GM23338 (cell line): ENCODE measurements at places on chromosomes 3 and 15.
A peak's percentile ranks its signal among the peaks of the same experiment; 100 is the strongest.

DNA sequence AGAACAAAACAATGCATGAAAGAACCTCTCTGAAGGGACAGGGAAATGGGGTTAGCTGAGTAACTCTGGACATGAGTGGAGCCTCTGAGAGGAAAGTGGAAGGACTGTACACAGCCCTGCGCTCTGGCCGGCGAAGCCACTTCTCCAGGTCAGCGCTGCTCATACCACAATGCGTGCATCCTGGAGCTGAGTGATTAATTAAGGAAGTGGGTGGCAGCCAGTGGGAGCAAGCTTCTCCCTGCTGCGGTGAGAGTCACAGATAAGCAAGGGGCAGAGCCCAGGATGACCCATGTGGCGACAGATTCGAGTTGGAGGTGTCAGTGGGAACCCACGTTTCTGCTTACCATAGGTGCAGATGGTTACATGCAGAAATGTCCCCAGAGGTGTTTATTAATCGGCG is 48.0 kb downstream of the KLF15 start:
- DNase-seq: no peak

- DNase-seq: no peak
These were observed 23.9 kb upstream of the OSTN start for GRCh38 chr3:191175102-191175501.

DNA sequence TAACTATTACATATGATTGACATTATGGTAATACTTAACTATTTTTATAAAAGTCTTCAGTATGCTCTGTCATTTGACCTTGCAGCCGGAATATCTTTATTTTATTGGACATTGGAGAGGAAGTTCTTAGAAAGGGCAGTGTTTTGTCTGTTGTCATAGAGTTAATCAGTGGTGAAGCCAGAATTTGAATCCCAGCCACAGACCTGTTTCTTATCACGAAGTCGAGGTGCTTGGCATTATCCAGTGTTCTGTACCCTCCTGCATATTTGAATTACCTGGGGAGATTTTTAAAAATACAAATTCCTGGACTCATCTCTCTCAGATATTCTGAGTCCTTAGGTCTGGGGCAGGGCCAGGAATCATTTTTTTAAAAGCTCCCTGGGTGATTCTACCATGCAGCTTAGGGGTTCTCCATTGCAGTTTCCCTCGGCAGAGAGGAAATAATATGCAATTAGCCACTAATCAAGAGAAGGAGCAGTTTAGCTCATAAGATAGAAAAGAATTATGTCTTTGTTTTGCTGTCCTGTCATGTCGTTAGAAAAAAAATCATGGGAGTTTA is 195.6 kb upstream of the CFAP20DC start:
- no peak for DNase-seq

DNA sequence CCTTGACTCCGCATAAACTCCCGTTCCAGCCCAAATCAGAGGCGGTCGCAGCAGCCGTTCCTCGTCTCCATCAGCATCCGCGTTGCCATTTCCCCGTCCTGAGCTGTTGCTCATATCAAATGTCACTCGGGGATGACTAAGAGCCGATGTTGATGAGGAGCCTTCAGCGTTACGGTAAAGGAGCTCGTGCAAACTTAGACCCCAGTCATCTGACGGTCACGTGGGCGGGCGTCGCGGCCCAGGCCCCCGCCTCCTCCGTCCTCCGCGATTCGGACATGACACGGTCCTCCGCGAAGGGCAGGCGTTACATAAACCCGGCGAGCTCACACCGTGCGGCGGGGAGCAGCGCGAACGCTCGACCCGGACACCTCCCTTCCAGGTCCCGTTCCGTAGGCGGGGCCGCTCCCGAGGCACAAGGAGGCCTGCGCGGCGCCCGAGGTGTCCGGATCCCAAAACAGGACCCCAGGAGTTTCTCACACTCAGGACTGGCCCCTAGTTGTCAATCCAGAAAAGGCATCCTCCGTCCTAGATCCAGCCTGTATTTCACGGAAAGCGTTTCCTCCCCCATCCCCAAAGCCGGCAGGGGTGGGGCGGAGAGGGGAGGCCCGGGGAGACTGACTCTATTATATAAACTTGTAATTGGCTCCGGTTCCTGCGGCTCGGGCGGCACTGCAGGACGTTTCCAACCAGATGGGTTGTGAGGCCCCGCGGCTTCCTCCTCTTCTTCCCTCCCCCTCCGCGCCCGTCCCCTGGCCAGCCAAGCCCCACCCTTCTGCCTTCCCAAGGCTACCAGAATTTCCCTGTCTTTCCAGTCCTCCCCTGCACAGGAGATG is 100.0 kb upstream of the IGF1R start:
- peak; percentile 92 for DNase-seq

DNA sequence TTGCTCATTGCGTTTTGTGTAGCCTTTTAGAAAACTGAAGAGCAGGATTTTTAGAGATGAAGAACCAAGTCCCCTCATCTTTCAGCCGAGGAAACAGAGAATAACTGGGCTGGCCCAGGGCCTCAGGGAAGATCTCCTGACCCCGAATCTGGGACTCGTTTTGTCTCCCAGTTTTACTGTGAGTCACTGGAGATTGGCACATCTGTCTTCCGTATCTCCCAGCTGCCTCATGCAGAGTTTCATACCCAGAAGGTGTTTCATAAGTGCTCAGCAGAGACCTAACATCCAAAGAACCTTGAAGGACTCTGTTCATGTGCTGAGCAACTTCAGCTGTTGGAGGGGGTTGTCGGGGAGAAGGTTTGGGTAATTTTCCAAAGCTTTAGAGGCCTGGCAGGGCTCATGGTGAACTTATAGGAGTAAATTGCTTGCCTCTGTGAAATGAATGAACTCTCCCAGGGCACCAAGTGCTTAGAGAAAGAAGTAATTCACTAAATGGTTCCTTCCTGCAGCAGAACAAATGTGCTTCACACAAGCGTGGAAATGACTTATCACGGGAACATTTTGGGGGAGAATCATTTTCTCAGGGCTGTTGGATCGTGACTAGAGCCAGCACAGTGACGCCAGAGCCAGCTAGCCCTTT is 121.4 kb downstream of the FAM43A start:
- no peak for DNase-seq

DNA sequence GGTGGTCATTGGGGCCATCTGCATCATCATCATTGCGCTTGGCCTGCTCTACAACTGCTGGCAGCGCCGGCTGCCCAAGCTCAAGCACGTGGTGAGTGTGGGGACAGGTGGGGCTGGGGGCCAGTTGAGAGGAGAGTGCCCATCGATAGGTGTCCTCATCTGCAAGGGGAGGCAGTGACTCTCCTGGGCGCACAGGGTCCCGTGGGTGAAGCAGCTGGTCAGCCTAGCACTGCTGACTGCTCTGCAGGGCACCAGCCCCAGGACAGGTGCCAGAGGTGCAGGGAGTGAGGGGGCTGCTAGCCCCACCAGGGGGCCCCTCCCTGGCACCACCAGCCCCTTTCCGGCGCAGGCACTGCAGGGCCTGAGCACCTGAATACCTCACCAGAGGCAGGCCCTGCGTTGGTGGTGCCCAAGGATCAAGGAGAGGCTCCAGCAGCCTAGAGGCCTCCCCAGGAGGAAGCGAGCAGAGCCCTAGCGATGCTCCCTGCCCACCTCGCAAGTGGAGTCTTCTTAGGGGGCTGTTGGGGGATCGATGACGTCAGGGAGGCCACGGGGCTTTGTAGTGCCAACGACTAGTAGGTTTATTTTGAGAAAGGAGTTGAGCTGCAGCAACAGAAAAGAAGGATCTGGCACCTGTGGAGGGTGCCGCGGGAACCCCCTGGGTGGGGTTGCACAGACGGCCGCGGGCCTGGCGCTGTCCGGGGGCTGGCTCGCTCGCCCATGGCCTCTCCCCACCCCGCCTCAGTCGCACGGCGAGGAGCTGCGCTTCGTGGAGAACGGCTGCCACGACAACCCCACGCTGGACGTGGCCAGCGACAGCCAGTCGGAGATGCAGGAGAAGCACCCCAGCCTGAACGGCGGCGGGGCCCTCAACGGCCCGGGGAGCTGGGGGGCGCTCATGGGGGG is 976 bp upstream of the ABTB1 start:
- peak; percentile 32 for DNase-seq

GRCh38 chr3:60758831-60759230 is 492.4 kb downstream of the FHIT start:
- no peak for DNase-seq

DNA sequence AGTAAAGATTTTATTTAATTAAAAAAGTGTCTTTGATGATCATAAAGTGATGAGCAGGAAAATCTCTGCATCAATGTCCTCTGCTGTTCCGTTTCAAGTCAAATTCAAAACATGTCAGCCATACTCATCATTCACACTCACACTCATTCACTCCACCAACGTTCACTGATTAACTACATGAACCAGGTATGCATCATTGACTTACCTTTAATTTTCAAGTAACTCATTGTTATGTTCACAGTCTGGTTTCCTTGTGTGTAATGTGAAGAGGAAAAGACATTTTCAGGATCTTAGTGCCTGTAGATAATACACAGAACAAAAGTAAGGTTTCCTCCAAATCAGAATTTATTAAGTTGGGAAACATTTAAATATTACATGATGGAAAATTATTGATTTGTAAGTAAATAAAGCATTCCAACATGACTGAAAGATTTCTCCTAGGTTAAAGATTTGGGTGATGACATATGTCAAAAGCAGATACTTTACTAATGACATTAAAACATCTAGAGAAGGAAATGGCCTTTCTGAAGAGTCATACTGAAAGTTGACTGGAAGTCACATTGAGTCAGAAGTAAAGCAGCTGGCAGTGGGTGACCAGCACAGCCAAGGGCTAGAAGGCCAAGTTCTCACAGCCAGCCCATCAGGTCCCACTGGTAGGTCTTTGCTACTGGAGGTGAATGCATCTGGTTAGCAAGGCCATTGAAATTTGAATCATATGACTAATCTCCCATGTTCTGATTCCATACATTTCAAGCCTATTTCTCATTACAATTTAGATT is 251.9 kb downstream of the CDIN1 start:
- no peak for DNase-seq

GRCh38 chr3:128123156-128123537 is 465 bp downstream of the RUVBL1 start:
- no peak for DNase-seq

- peak; percentile 95 for DNase-seq
These were observed 21.1 kb upstream of the CDCP1 start for GRCh38 chr3:45167011-45167911.

GRCh38 chr3:46440531-46441294 is 24.0 kb downstream of the LTF start:
- DNase-seq: peak; percentile 23

- no peak for DNase-seq
These were observed 372.7 kb downstream of the FGF12 start for GRCh38 chr3:192354687-192355086.

DNA sequence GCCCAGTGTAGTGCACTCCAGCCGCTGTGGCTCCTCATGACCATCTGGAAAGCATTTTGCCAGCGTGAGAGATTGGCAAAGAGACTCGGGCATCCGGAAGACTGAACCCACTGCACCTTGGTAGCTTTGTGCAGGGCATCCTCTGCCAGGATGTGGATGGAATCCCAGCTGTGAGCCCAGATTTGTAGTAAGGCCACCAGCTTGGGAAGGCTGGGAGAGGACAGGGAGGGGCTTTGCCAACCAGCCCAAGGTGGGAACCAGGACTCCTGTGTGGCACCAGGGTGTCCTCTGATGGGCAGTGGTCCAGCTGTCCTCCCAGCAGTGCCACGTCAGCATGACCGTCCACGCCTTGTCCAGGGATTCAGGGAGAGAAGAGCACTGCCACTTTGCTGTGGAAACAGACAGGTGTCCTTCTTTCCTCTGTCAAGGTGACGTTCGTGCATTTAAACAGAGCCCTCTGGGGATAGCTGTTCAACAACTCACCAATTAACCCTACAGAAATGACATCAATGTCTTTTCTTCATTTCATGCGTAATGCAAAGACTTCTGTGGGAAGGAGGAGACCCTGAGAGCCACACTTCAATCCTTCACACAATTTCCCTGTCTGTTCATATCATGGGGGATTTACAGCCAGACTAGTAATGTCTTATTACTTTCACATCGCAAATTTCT is 19.1 kb downstream of the KLF15 start:
- DNase-seq: no peak

DNA sequence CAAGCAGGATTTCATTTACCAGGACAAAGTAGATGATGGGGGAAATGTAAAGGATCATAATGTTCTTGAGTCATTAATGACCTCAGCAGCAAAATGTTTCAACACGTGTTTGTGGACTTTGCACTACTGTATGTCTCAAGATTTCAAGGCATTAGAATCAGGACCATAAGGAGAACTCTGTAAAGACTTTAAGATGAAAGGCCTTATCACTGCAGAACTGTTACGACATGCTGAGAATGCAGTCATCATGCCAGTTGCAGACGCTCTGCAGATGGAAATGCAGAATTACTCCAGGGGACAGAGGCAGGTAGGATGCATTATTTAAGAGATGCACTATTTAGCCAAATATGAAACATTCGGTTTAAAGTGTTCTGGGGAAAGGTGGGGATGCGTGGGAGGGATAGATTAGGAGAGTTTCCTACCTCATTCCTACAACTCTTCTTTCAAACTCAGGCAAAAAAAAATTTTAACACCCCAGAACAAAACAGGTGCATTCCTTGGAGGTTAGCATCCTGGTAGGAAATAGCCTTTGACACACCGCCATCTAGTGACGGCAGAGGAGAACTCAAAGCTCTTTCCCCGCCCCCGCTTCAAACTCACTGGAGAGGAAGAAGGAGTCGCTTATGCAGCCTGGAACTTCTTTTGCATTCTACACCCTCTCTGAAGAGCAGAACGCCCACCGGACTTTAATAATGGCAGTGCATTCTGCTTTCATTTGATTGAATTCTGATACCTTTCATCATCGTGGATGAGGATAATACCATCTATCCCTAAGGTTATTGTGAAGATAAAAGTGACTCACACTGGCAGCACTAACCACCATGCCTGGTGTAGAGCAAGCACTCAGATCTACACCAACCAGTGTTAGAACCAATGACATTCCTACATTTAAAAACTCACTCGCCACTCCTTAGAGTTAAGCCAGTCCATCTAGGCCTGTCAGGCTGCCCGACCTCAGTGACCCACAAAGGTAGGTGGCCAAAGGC is 43.1 kb upstream of the TOPAZ1 start:
- DNase-seq: peak; percentile 93

- DNase-seq: peak; percentile 46
These were observed 123.3 kb upstream of the CHL1 start for GRCh38 chr3:73271-73670.

- no peak for DNase-seq
These were observed 144.9 kb downstream of the EPHB1 start for GRCh38 chr3:134939978-134940377.

- DNase-seq: no peak
These were observed 341.8 kb downstream of the RAP2B start for GRCh38 chr3:153503873-153504272.

- peak; percentile 62 for DNase-seq
These were observed 179.4 kb downstream of the GBE1 start for GRCh38 chr3:81581966-81582599.

GRCh38 chr3:193791041-193792032 is 198.3 kb downstream of the OPA1 start:
- DNase-seq: no peak

GRCh38 chr3:147373301-147373700 is 33.0 kb downstream of the ZIC4 start:
- peak; percentile 47 for DNase-seq

GRCh38 chr15:85630311-85630710 is 164.4 kb downstream of the KLHL25 start:
- no peak for DNase-seq

- DNase-seq: no peak
These were observed 127.3 kb downstream of the FEZF2 start for GRCh38 chr3:62246094-62246493.

- DNase-seq: no peak
These were observed 122.0 kb downstream of the WDR76 start for GRCh38 chr15:43948691-43949325.
